Nephron progenitor cell (in vitro differentiated cells): ENCODE measurements at places on chromosomes 16 and 17.

DNA sequence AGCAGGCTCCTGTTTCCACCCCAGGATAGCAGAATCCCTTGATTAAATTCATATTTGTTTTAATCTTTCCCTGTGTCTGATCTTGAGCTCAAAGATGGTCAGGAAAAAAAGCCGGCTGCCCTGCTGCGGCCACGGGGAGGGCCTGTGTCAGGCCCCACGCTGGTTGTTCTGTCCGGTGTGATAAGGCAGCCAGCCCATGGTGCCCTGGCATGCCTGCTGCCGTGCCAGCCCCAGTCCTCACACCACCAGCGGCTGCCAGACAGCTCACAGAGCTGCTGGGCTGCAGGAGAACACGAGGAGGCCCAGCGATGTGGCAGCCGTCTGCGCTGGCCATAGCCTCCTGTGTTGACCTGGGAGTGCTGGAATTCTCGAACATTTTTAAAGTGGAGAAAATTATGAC lies 34.7 kb upstream of the BRD7 start:
- DNase-seq, result no peak

GRCh38 chr16:58418601-58419000 lies 26.3 kb downstream of the GINS3 start:
- DNase-seq, result no peak

DNA sequence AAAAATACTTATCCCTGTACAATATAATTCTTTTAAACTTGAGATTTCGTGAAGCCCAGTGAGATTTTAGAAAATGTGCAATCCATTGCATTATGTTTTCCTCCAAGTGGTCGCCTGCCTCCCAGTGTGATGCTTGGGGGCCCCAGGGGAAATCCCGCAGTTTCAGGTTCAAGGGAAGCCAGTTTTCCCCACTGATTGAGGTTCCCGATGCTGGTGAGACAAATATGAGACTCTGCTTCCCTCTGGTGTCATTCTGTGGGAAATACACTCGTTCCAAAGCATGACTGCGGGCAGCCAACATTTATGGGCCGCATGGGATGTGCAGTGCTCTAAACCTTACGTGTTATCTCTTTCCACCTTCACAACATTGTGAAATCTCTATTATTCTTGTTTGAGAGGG lies 200.8 kb downstream of the PRKCB start:
- peak; percentile 63 for DNase-seq

DNA sequence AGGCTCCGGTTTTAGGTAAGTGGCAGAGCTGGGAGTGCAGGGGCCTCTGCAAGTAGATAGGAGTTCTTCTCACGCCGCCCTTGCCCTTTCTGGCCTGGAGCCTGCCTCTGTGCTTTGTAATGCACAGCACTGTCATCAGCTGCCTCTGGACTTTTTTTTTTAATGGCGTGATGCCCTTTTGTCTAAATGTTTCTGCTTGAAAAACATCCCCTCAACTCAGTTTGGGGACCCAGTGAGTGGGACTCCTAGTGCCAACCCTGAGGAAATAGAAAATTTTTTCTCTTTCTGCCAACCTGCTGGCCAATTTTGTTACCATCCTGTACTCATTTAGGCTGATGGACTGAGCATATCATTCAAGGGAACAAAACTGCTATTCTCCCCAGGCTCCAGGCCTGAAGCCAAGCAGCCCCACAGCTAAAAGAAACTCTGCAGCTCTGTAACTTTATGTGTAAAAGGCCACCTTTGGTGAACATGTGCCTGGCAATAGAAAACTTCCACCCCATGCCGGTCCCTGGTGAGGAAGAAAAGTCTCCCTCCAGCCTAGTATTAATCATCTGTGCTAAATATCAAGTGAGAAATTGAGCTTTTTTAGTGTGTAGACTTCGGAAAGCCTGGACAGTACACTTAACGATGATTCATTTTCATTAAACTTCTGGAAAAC lies 22.5 kb downstream of the SLC6A2 start:
- no peak for DNase-seq

DNA sequence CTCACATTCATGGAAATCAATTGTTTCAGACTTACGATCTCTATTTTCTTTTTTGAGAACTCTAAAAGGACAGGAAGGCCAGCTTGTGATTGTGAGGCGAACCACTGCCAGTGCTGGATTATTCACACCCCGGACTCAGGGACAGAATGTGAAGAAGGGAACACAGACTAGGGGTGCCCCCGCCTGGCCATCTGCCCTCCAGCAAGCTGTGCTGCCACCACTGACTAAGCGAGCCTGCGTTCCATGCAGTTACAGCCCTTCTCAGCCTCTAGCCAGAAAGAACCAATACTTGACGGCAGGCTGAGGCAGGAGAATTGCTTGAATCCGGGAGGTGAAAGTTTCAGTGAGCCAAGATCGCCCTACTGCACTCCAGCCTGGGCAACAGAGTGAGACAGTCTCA lies 2.8 kb downstream of the HAGH start:
- DNase-seq, result peak; percentile 42

DNA sequence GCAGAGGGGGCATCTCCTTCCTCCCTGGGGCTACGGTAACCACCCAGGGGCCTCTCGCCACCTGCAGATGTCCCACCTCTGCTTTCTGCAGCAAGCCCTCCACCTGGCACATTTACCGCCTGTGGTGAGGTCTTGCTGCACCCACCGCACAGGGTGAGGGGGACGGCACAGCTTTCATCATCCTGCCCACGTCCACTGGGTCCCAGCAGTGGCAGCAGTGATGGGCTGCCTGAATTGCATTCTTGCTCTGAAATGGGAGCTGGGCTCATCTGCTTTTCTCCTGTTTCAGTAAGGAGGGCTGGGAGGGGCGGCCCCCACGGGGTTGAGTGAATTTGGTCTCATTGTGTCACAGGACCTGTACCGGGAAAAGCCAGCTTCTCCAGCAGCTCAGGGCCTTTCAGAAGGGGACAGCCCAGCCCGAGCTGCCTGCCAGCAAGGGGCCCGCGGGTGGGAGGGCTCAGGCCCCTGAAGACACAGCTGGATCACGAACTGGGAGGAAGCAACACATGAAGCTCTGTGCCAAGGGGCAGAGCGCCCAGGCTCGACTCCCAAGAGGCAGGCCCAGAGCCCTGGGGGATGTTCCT lies 12.7 kb downstream of the DNAAF8 start:
- DNase-seq, result no peak

DNA sequence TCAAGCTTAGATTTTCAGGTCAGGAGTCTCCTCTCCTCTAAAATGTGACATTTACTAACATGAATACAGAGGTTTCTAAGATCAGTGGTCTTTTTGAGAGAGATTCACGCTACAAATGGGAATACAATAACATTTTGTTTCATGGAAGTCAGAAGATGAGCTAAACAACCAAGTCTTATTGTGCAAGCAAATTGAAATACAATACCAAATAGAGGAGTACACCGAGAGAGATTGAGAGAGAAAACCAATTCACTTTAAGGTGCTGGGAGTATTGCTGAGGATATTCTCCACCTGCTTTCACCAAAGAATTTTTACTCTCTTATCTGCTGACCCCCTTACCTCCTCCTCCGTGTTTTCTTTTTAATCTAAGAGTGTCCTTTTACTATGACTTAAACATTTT lies 11.5 kb downstream of the VEZF1 start:
- DNase-seq, result no peak

- no peak for DNase-seq
Measured at GRCh38 chr17:52410781-52411180, 252.3 kb upstream of the CA10 start.

- DNase-seq, result no peak
Measured at GRCh38 chr16:81624760-81625543, 154.1 kb upstream of the PLCG2 start.

DNA sequence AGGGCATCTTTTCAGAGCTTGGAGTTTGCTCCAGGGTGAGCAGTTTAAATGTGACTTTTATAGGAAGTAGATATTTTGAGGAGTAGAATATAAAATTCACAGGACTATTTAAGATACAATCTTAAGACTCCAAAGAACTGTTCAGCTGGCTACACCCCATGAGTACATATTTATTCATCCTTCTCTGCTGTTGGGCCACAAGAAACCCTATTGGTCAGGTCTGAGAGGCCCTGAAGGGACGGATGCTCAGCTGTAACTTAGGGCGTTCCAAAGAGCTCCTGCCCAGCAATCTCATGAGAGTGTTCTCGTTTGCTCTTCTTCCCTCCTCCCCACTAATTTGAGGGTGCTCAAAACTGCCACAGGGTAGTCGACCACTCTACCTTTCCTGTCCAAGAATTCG lies 7.3 kb downstream of the ST6GALNAC2 start:
- no peak for DNase-seq

GRCh38 chr16:52141871-52142270 lies 405.1 kb downstream of the TOX3 start:
- no peak for DNase-seq

DNA sequence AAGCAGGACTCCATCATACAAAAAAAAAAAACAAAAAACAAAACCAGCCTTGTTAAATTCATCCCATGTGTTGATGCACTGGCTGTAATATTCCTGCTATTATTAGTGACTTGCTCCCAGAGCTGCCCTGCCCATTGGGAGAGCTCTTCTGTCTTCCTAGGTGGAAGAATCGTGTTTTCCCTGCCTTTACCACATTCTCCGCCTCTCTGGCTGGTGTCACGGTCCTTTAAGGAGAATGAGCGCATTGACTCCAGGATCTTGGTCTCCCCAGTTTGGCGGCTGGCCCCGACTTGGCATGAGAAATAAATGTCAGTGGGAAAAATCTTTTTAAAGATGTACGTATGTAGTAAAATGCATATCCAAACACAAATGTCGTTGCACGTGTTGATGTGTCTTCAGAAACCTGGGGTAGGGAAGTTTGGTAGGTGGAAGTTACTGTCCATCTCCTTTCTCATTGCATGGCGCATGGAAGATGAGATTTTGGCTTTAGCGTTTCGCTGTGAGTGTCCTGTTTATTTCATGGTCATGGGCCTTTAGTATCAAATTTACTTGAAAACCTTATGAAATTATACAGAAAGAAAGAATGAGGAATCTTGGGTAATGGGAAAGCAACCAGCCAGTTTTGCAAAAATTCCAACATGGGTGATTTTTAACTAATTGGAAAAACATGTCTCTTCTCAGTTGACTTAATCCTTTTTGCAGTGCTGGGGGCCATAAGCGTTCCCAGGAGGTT lies 15.5 kb downstream of the RMI2 start:
- no peak for DNase-seq

DNA sequence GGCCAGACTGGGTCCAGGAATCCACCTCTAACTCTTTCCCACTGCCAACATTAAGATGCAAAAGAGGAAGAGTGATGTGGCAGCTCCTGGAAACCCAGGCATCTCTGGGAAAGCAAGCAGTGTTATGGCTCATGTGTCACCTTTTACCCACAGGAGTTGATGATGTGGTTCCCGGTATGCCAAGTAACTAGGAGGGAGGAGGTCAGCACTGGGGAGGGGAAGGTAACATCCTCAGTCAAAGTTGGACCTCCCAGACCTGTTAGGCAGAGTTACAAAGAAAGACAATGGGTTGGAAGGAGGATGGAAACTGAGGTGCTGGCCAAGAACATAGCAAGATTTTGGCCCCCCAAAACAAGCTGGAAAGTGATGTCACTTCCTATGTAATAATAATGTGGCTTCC lies 11.4 kb downstream of the KRABD2 start:
- DNase-seq, result no peak

DNA sequence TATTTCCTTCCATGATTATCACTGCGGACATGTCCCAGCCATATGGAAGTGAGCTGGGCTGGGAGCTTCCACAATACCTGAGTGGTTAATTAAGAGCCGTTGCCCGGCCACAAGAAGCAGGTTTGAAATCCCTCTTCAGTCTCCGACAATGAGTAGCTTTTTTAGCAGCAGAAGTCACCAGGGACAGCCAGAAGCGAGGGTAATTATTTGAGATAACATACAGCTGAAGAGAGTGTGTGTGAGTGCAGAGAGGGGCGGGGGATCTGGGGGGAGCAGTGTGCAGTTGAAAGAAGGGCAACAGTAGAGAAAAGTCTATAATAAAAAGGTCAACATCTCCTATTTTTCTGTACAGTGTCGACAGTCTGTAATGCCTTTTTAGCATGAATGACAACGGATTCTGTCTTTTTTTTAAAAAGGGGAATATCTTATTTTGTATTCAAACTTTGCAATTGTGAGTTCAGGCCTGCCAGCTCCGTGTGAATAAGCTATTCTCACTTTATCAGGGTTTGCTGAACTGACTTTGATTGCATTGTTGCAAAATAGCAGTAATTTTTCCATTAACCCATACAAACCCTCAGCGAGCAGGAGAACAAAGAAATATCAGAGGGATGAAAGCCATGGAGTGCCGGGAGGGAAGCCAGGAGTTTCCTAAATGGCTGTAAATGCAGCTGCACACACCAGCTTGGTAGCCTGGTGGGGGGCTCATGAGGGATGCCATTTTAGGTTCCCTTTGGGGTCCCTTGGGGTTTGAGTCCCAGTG lies 220.3 kb upstream of the IRX3 start:
- no peak for DNase-seq

DNA sequence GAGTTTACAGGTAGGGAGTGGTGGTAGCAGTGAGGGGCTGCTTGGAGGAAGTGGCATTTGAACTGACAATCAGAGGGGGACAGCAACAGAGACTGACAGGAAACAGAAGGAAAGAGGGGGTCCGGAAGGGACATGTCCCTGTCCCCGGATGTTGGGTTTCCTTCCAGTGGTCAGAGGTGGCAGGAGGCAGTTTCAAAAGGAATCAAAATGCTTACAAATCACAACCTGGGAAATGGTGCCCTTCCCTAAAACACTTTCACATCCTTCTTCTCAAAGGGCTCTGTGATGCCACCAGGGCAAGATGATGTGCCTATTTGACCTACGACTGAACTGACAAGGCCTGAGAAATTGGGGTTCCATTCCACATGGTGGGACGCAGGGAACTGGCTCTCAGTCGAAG lies 19.7 kb downstream of the ADGRG1 start:
- no peak for DNase-seq

GRCh38 chr17:44348234-44348987 lies 3.3 kb downstream of the GRN start:
- no peak for DNase-seq

- no peak for DNase-seq
Measured at GRCh38 chr16:28171816-28172215, 39.9 kb downstream of the XPO6 start.

GRCh38 chr17:6470146-6470718 lies 26.0 kb downstream of the PIMREG start:
- no peak for DNase-seq

GRCh38 chr16:17170435-17170834 lies 300.3 kb downstream of the XYLT1 start:
- no peak for DNase-seq

DNA sequence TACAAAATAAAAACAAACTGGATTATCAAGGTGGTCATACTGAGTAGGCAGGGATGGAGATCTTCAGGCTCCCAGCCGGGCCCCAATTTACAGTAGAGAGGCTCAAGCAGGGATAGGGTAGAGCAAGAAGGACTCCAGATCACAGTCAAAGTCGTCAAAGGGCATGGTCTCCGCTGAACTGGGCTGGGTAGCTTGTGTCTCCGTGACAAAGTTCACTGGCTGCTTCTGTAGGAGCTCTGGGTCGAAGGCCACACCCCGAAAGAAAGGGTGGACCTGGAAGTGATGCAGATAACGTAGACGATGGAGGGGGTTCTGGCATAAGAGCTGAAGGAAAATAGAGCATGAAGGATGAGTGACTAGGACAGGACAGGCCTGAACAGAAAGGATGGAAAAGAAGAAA lies 3.6 kb downstream of the RSKR start:
- DNase-seq, result no peak
